ENCODE measurements at places on chromosomes 16 and 17. TPM values are rescaled to one million over a fixed set of nuclear protein-coding genes. Genes with fewer than 3 reads are reported as not detected.

Gene TM4SF5
- polyA plus RNA-seq: not detected

Gene SEBOX
- not detected for polyA plus RNA-seq

Gene HSF4
- not detected for polyA plus RNA-seq

Gene C17orf78
- not detected for polyA plus RNA-seq

Gene NRN1L
- polyA plus RNA-seq: not detected

Gene KRT20
- polyA plus RNA-seq: not detected

Gene SLFN14
- polyA plus RNA-seq: not detected

Gene HS3ST3B1
- polyA plus RNA-seq: 3.0 TPM

Gene HS3ST3A1
- polyA plus RNA-seq: not detected

Gene NPIPB13
- not detected for polyA plus RNA-seq

DNA sequence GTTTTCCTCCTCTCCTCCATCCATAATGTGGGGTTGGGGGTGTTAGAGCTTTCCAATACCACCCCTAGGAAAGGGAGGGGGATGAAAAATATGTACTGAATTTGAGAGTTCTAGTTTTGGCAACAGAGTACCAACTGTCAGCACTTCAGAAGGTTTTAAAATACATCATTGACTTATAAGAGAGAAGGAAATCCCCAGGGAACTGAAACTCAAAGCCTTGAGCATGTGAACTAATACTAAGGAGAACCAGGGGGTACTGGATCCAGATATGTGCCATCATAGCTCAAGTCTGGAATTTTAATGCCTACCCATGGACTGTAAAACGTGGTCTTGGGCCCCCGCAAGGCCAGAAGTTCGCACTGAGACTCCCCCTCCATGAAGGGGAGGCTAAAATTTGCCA is 15.8 kb downstream of the CACNG5 start:
- DNase-seq: no peak

- no peak for DNase-seq
Measured at GRCh38 chr17:67672592-67673335, 45.0 kb upstream of the NOL11 start.

DNA sequence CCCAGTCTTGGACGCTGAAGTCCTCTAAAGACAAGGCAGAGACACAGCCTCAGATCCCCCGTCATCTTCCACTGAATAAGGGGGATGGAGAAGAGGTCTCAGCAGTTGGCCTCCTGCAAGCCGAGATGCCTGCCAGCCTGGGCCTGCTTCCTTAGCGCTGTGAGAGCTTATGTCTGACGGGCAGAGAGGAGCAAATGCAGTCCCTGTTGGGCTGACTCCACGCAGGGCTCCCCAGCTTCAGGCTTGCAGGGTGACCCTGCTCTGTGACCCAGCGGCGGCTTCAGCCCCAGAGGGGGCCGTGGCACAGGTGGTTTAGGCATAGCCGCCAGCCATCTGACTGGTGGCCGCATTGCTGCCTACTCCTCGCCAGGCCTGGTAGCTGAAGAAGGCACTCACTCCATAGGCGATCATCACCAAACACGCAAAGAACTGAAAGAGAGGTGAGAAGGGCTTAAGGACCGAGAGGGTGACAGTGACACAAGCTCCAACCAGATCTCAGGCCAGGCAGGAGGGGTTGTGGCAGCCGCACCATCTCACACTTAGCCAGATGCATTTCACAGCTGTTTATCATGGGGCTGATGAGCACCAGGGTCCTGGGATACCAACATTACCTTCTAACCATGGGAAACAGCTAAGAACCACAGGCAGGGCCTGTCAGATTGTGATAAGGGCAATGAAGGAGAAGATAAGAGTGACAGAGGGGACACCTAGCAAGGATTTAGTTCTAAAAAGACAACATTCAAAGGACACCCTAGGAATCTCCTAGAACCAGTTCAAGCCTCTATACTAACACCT is 11.7 kb downstream of the ARL2BP start:
- DNase-seq: no peak

DNA sequence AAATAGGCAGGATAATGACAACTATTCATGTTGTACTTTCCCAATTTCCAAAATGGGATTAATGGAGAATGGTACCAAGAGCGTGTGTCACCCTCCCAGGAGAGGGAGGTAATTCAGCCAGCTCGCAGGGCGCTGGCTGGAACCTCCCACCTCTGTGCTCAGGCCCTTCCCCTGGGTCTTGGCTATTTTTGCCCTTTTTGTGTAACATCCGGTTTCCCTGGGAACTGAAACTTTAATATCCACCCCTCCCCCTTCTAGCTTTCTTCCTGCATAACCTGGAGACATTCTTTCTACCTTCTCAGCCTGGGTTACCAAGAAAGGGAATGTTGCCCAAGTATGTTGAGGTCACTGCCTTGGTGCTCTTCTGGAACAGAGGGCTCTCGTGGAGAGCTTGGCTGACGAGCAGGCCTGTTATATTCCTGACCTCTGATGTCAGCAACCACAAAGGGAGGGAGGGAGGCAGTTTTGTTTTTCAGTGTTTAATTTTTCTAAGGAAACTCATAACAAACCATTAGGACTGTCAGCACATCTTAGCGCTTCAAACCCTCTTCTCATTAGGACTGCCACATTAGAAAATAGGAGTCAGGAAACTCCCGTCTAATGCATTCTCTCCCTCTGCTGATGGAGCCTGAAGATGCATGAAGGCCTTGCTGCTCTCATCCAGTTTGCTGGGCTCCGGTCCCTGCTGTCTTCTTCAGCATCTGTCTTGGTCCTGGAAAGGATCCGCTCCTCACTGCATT is 25.6 kb downstream of the ITGB3 start:
- peak; percentile 78 for DNase-seq

DNA sequence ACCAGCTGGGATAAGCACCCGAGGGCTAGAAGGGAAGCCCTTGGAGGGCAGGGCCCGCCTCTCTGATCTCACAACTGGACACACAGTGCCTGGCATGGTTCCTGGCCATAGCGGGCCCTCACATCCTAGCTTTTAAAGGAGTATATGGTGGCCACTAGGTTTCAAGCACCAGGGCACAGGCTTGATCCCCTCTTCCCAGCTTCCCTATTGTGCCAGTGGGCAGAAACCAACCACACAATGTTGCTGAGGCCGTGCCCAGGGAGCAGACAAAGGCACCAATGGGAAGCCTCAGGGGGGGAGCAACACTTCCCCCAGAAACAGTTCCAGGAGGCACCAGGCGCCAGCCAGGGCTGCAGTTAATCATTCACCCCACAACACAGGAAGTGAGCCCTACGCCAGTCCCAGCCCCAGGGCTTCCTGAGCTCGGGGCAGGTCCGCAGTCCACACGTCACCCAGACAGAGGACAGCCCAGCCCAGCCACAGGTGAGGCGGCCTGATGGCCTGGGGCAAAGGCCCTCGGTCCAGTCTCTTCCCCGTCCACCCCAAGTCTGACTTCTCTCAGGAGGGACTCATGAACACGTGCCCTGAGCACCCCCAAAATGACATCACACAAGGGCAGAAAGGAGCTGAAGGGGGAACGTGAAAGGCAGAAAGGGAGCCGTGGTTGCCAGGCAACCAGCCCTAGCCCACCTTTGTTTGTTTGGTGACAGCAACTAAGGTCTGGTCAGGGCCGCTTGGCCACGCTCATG is 12.8 kb downstream of the SMIM5 start:
- DNase-seq: peak; percentile 13

DNA sequence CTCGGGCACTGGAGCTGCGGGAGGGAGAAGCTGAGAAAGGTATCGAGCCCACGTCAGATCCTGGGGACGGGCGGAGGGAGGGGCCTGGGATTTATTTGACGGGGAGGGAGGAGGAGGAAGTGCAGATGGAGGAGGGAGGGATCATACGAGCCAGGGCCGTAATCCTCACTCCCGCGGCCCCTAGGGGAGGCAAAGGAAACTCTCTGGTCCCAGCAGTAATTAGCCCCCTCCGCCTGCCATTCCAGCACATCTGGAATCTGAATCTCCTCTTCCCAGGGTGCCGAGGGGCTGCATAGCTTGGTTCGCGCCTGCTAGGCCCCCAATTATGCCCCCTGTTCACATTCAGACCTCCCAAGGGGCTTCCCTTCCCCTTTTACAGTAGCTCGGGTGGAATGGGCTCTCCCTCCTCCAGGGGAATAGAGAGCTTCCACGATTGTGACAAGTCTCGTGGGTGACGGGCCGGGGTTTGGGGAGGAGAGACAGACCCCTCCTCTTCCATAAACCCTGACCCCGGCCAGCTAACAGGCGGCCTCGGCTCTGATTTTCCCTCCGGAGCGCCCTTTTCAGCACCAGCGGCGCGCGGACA is at the start of gene SEZ6L2:
Gene SEZ6L2, minus strand, starts transcription at position 35 of the 586 bp plus-strand sequence. CDS start 531 bp downstream, outside the sequence.
- DNase-seq: no peak

GRCh38 chr17:81869221-81870130 is 1.7 kb downstream of the ARHGDIA start:
- DNase-seq: peak; percentile 48

GRCh38 chr17:17377071-17377967 is 74.1 kb downstream of the NT5M start:
- no peak for DNase-seq

DNA sequence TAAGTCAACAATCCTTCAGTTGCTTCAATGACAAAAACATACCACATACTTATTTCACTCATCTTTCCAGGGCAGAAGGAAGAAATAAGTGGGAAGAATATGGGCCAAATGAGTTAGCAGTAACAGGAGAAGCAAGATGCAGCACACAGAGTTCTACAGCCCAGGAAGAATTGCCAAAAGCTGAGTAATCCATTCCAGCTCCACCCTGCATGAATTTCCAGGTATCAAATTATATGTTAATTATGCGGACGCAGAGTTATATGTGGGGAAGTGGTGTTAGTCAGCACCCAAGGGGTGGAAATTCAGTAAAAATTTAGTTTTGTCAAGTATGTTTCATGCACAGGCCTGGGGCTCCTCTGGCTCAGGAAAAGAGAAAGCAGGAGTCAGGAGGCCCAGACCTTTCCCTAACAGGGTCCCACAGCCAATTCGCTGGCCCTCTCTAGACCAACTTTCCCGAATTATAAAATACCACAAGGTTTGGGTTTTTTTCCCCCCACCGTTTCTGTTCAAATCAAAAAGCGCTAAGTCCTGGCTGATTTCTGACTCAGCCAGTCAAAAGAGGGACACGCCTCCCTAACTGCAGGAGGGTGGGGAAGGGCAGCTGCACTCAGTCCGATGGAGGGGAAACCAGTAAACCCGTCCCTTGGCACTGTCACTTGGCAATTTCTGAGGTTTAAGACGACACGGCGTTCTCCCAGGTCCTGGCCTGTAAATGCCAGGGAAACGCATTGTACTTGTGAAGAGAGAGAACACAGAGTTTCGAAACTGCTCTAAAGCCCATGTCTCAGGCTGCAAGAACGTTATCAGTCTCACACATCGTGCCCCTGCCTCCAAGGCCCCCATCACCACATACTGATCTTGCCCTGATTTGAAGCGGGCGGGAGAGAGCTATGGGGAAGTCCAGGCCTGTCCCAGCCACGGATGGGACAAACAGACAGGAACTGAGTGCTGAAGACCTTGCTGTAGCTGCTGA is 58.1 kb downstream of the ZFHX3 start:
- DNase-seq: no peak

- DNase-seq: no peak
Measured at GRCh38 chr17:31499771-31500554, 108.5 kb downstream of the RAB11FIP4 start.

Measured in naive B cell (primary cell).